Stimulated activated CD4-positive, alpha-beta T cell treated with anti-CD3 and anti-CD28 coated beads, TNF-alpha, amount 100 ng/mL, for 1 hour (primary cell): ENCODE measurements at places on chromosomes 2 and 18.

- no peak for DNase-seq
Measured at GRCh38 chr18:8662560-8663255, 42.6 kb upstream of the MTCL1 start.

GRCh38 chr18:13496691-13497281, 229.6 kb downstream of the FAM210A start:
- no peak for DNase-seq

GRCh38 chr2:102143450-102143985, 972 bp downstream of the IL1R1 start:
- no peak for DNase-seq

DNA sequence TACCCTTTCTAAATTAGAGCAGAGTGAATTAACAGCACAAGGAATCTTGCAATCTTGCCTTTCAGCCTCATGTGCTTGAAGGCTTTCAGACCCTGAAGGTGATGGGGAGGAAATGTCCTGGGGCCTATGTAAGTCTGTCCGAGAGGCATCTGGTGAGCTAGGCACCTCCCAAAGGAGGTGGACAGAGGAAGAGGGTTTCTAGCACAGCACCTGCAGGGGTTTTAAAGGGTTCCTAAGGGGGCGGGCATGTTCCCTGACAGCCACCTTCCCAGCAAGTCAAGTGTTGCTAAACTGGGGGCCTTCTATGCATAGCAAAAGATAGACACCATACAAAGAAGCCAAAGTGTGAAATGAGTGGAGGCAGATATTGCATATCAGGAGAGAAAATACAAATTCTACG, 88.5 kb downstream of the CDH2 start:
- no peak for DNase-seq

DNA sequence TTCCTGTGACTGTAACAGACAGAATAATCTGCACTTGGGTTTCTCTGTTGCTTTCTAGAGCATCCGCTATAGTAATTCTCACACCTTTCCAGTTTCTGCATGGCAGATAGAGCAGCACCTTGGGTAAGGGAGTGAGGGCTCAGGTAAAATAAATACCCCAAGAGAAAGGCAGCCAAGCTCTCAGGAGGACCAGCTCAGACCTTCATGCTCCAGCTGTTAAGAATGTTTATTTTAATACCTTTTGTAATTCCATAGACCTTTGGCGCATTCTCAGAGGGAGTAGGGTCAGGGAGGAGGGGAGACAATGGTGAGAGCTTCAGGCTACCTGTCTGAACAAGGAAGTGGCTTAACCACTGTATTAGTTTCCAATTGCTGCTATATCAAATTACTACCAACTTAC, 16.2 kb upstream of the TMEM178A start:
- DNase-seq: no peak

DNA sequence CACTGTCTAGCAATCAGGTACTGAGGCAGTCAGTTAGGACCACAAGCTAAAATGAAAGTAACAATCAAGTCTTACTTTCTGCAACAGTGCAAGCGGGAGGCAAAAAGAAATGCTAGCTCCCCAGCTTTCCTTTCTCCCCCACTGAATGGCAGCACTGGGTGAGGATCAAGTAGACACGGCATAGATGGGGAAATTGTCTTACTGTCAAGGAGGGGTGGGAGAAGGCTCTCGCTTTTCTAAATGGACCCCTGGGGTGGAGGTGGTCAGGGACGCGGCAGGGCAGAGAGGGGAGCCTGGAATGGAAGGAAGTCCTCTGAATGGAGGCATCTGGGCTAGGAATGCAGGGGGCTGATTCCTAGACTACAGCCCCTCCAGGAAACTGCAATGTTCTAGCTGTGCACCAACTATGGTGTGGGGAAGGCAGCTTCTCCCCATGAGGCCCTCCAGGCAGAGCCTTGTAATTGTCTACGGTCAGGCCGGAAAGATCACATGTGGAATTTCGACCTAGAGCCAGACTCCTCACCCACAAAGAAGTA, 24.3 kb downstream of the METTL8 start:
- no peak for DNase-seq

- DNase-seq: no peak
Measured at GRCh38 chr2:36485521-36485920, 112.4 kb downstream of the FEZ2 start.
